ENCODE measurements at places on chromosomes 7 and 10. TPM values are rescaled to one million over a fixed set of nuclear protein-coding genes. Genes with fewer than 3 reads are reported as not detected.
A peak's percentile ranks its signal among the peaks of the same experiment; 100 is the strongest.

- no peaks in the 10 kb centered on the region for H3K4me1 ChIP-seq
- no peak overlapping the region for H3K4me3 ChIP-seq
- no peaks in the 10 kb centered on the region for H3K36me3 ChIP-seq
Observed at GRCh38 chr10:67115972-67116371, 190.1 kb downstream of the LRRTM3 start.

DNA sequence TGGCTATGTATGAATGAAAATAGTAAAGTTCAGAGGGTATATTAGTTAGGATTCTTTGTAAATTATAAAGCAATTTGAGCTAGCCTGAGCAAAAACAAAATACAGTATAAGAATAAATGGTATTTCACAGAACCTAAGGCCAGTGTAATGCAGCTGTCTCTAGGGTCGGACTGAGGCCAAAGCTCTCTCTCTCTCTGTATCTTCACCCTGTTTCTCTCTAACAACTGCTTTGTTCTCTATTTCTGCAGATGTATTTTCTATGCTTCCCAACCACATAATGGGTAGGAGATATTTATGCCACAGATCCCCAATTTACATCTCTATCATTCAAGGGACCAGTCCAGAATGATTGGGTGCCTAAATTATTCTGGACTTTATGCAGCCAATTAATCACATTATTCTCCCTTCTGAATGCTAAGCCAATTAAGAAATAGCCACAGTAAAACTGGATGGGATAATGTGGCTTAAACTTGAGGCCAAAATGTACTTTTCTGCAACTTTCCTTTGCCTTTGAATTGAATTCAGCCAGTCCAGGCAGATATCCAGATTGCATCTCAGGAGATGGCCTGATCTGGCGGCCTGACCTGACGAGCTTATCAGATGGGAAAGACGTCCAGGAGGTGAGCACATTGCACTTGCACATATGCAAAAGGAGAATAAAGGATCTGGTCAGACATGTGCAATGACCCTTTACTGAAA lies 24.6 kb upstream of the IMMP2L start:
- no peaks in the 10 kb centered on the region for H3K27me3 ChIP-seq
- H3K4me1 ChIP-seq, result no peaks in the 10 kb centered on the region
- DNase-seq, result peak; percentile 12
- no peak overlapping the region for H3K27ac ChIP-seq

GRCh38 chr10:21702633-21703111 lies 168.6 kb downstream of the MLLT10 start:
- no peaks in the 10 kb centered on the region for H3K4me1 ChIP-seq
- H3K27ac ChIP-seq, result no peak overlapping the region
- no peaks in the 10 kb centered on the region for H3K27me3 ChIP-seq
- H3K36me3 ChIP-seq, result no peaks in the 10 kb centered on the region
- no peak for DNase-seq
- H3K4me3 ChIP-seq, result no peak overlapping the region

DNA sequence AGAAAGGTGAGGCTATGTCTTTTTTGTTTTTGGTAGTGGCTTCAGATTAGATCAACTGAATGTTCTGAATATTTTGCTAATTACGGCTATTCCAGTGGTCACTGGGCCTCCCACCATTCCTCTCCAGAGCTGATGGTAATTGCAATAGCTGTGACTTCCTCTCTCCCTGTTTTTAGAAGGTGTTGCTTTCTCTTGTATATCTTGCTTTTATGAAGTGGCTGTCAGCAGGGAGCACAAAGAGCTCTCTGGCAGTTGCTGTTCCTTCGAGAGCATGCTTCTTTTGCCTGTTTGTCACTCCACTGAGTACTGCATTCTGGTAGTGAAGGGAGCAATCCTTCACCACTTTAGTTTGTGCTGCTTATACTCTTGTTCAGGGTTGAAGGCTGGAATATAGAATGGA lies 133.3 kb downstream of the EXOC4 start:
- no peak overlapping the region for H3K4me3 ChIP-seq
- no peak overlapping the region for H3K27ac ChIP-seq
- H3K27me3 ChIP-seq, result no peaks in the 10 kb centered on the region
- no peaks in the 10 kb centered on the region for H3K4me1 ChIP-seq

DNA sequence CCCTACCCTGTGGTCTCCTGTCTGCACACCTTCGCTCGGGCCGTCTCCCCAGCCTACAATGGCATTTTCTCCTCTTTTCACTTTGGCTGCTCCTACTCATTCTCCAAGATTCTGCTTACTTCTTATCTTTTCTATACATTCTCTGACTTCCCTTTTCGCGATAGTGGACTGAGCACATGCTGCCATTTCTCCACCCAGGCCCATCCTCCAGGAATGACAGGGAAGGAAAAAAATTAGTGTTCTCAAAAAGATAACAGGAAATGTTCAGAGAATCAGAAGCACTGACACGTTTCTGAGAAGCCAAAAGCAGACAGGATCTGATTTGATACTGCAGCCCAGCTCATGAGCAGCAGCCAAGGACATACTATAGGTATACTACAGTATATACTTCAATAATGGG lies 6.4 kb upstream of the ANXA11 start:
- H3K4me3 ChIP-seq, result no peak overlapping the region
- H3K4me1 ChIP-seq, result peaks cover 12% of the 10 kb centered on the region
- H3K36me3 ChIP-seq, result no peaks in the 10 kb centered on the region
- no peak overlapping the region for H3K27ac ChIP-seq

GRCh38 chr10:124486635-124487034 lies 25.0 kb downstream of the LHPP start:
- peaks cover 11% of the 10 kb centered on the region for H3K36me3 ChIP-seq
- no peak for DNase-seq
- no peaks in the 10 kb centered on the region for H3K27me3 ChIP-seq
- H3K27ac ChIP-seq, result no peak overlapping the region
- no peak overlapping the region for H3K4me3 ChIP-seq

- H3K4me3 ChIP-seq, result no peak overlapping the region
- no peak overlapping the region for H3K27ac ChIP-seq
- H3K4me1 ChIP-seq, result no peaks in the 10 kb centered on the region
- no peak for DNase-seq
- no peaks in the 10 kb centered on the region for H3K36me3 ChIP-seq
- H3K27me3 ChIP-seq, result no peaks in the 10 kb centered on the region
Observed at GRCh38 chr10:111545861-111546605, 469.2 kb downstream of the ADRA2A start.

DNA sequence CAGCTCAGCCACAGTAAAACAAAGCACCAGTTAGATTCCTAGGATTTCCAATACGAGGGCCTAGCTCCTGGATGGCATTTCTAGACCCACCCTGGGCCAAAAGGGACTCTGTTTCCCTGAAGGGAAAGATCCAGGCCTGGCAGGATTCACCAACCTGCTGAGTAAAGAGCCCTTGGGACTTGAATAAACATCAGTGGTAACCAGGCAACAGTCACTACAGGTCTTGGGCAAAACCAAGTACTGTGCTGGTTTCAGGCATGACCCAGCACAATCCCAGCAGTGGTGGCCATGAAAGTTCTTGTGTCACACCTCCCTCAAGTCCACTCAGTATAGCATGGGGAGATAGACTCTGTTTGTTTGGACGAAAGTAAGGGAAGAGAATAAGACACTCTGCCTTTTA lies 31.0 kb upstream of the STARD3NL start:
- no peak overlapping the region for H3K27ac ChIP-seq
- no peaks in the 10 kb centered on the region for H3K36me3 ChIP-seq
- no peaks in the 10 kb centered on the region for H3K27me3 ChIP-seq
- H3K4me1 ChIP-seq, result no peaks in the 10 kb centered on the region
- no peak overlapping the region for H3K4me3 ChIP-seq
- DNase-seq, result no peak

- peaks cover 86% of the 10 kb centered on the region for H3K27me3 ChIP-seq
- no peak for DNase-seq
- H3K36me3 ChIP-seq, result no peaks in the 10 kb centered on the region
- no peak overlapping the region for H3K27ac ChIP-seq
- H3K4me1 ChIP-seq, result peaks cover 32% of the 10 kb centered on the region
- H3K4me3 ChIP-seq, result no peak overlapping the region
Observed at GRCh38 chr7:1235501-1236131, 2.9 kb downstream of the UNCX start.

DNA sequence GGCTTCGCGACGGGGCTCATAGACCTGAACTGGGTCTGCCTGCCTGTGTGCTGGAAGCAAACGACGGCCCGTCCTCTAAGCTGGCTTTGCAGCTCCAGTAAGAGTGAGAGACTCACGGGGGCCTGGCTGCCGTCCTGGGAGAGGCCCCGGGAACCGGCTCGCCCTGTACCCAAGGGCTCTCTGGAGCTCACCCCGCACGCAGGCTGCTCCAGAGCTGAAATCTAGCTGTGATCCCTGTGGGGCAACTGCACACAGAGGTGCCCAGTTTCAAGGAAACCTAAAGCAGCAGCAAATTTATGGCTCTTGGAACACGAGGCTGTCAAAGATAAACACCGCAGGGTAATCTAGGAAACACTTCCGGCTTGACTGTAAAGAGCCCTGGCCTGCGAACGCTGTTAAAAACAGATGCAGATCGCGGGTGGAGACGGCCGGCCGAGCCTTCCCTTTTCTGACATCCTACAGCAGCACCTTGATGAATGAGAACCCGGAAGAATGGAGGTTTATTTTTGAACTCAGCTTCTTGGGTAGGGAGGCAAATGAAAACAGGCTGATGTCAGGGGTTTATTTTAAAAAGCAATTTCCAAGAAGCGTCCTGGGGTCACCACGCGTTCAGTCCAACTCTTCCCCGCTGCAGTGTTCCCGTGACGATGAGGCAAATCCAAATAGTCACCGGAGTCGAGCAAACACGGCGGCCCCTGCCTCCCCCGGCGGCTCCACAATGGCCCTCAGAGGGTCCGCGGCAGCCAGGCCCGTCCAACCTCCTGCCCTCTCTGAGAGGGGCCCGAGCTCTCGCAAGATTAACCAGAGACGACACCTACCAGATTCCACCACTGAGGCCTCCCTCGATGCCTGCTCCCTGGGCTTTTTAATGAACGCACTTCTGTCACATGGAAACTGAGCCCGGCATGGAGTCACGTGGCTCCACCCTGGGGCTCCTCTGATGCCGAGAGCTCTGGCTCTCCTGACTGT lies 29.6 kb downstream of the AMZ1 start:
- peaks cover 42% of the 10 kb centered on the region for H3K4me1 ChIP-seq
- peak overlapping the region; percentile 78 for H3K27ac ChIP-seq
- no peaks in the 10 kb centered on the region for H3K27me3 ChIP-seq
- peaks cover 81% of the 10 kb centered on the region for H3K36me3 ChIP-seq

- H3K36me3 ChIP-seq, result no peaks in the 10 kb centered on the region
- peaks cover 3% of the 10 kb centered on the region for H3K4me1 ChIP-seq
- H3K27ac ChIP-seq, result no peak overlapping the region
Observed at GRCh38 chr7:130319541-130319940, 25.1 kb upstream of the CPA5 start.

DNA sequence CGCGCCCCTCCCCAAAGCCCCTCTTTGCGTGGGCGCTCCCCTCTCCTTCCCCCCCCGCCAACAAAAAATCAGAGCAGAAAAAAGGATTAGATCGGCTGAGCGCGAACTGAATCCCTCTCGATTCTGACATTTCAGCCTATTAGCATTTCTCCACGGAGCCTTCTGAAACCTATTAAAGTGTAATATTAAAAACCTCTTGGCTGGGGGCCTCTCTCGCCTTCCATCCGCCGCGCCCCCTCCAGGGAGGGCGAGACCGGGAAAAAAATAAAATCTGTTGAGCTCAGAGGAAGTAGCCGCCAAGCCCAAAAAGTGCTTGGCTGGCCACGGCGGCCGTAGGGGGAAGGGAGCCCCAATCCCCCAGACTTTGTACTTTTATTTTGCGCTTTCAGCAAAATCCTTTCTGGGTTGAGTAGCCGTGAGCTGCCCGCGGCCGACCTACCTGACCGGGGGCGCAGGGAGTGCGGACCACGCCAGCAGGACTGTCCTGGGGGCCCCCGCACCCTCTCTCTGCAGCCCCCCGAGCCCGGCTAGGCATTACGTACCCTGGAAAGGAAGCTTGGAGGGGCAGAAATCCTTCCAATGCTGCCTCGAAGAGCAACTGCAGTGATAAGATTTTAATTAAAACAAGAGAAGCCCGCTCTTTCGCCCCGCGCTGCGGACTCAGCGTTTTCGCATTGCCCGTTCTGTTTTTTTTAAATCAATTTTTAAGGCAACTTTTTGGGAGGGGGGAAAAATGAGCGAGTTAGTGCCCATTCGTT lies 1.3 kb upstream of the TNRC18 start:
- H3K27me3 ChIP-seq, result no peaks in the 10 kb centered on the region
- DNase-seq, result no peak
- peak overlapping the region; percentile 88 for H3K4me3 ChIP-seq
- peaks cover 40% of the 10 kb centered on the region for H3K36me3 ChIP-seq

- H3K4me3 ChIP-seq, result no peak overlapping the region
- H3K36me3 ChIP-seq, result no peaks in the 10 kb centered on the region
- H3K27ac ChIP-seq, result no peak overlapping the region
- DNase-seq, result no peak
Observed at GRCh38 chr7:127667017-127667670, 15.2 kb downstream of the SND1 start.

GRCh38 chr10:79098061-79098460 lies 29.3 kb downstream of the ZMIZ1 start:
- H3K36me3 ChIP-seq, result peaks cover 36% of the 10 kb centered on the region
- H3K4me3 ChIP-seq, result no peak overlapping the region
- H3K27ac ChIP-seq, result no peak overlapping the region

DNA sequence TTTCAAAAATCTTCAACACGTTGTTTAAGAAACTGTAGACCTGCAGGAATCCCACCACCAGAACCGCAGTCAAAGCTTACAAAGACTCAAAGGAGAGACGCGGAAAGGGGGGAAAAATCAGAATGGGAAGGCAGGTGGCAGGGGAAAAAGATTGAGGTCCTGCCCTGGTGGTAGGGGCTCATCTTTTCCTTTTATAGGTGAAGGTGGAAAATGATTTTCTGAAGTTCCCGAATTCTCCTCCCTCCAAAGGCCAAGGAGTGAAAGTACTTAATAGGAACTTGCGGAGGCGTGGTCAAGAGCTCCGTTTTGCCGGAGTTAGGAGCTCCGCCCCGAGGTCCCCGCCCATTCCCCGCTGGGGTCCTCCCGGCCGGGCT lies 724 bp downstream of the BBIP1 start:
- peak overlapping the region; percentile 100 for H3K27ac ChIP-seq
- no peaks in the 10 kb centered on the region for H3K27me3 ChIP-seq
- no peaks in the 10 kb centered on the region for H3K4me1 ChIP-seq
- no peak for DNase-seq
- no peaks in the 10 kb centered on the region for H3K36me3 ChIP-seq
- H3K4me3 ChIP-seq, result peak overlapping the region; percentile 72

GRCh38 chr10:128462844-128463243 lies 336.6 kb upstream of the MKI67 start:
- no peak for DNase-seq
- no peaks in the 10 kb centered on the region for H3K27me3 ChIP-seq
- no peaks in the 10 kb centered on the region for H3K36me3 ChIP-seq
- no peak overlapping the region for H3K4me3 ChIP-seq

TMEM196 gene
- total RNA-seq, result 16.5 TPM

KRIT1 gene
- 57.9 TPM for total RNA-seq

MMP21 gene
- total RNA-seq, result 0.33 TPM

ZNF12 gene
- 32.8 TPM for total RNA-seq

SPDYE2B gene
- total RNA-seq, result not detected

MAGI2 gene
- total RNA-seq, result 61.3 TPM

HELLS gene
- total RNA-seq, result 34.7 TPM

FAM24B gene
- 4.9 TPM for total RNA-seq

TMEM176A gene
- total RNA-seq, result 14.7 TPM

CALHM1 gene
- 0.06 TPM for total RNA-seq

Measured in spinal cord (tissue), 10 donors.